ENCODE measurements at places on chromosomes 6 and 20.

- peak; percentile 66 for DNase-seq
Observed at GRCh38 chr6:31558631-31559500, 11.5 kb downstream of the NFKBIL1 start.

GRCh38 chr20:44702776-44703175 lies 12.4 kb upstream of the CCN5 start:
- DNase-seq, result no peak

DNA sequence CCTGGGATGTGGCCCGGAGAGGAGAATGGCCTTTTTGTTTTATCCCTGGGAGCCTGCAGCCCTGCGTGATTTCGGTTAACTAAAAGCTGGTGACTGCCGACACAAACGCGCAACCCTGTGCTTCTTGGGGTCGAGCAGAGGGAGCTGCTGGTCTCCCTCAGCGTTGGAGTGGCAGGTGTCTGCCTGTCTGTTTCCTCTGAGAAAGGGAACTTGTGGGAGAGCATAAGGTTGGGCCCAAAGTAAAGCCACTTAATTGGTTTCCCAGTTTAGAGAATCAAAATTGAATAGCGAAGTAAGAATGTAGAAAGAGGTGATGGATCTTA lies 500 bp downstream of the LTV1 start:
- DNase-seq, result no peak

DNA sequence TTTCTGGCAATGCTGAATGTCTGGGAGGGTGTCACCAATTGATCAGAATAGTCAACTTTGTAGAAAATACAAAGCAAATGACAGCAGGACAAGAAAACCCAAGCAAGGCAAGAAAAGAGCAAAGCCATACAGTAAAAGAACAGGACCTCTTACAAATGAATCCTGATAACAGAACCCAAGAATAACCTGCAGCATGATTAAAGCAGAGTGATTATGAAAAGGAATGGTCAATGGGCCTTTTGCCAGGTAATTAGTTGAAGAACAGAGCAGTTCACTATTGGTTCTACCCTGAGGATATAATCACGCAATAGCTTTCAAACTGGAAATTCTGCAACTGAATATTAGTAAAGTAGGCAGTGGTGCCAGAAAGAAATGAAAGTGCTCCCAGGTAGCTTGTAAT lies 319.8 kb downstream of the FRK start:
- no peak for DNase-seq

DNA sequence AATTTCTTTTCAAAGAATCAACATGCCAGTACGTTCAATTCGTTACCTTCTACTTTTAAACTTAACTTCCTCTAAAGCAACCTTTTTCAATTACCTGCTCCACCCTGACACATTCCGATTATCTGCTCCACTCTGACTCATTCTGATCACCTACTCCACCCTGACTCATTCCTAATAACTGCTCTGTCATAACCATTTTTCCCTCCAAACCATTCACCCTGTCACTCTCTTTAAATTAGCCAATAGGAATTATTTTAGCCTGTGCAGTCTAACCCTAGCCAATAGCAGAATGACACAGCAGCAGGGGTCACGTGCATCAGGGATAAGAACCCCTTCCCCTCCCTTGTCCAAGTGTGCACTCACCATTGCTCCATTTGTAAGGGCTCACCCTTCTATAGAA lies 557.4 kb upstream of the EYS start:
- DNase-seq, result no peak

DNA sequence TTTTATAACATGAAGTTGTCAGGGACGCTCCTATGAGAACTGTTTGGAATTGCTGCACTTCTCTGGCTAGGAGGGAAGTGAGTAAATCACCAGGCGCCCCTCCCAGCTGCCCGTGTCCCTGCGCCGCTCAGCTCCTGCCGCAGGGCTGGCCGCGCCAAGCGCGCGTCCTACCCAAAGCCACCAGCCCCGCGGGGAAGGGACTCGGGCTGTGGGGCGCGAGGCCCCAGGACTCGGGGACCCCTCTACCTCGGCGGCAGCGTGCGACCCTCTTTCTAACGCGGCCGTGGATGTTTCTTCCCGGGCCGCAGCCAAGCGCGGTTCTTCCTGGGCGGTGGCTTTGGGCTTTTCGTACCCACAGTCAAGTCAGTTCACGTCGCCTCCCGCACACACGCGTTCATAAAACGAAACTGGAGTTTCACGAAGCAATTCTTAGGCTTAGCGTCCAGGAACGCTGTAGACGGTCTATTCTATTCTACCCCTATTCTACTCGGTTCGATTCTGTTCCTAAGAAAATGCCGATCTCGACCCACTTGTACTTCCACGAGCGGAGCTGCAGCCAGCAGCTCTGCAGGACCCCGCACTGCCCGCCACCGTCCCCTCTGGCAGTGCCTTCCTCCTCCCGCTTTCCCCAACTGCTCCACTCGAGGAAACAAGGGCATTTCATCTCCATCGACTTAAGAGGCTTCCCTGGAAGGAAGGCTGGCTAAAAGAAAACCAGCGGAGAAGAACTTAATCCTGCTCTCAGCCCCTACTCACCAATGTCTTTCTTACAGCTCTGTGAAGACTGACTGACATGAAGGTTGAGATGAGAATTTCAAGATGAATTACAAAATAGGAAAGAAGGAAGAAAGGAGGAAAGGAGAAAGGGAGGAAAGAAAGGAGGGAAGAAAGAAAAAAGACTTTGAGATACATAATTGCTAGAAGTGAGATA lies 15.4 kb downstream of the FOXC1 start:
- no peak for DNase-seq

GRCh38 chr6:54135665-54136369 lies 24.6 kb downstream of the MLIP start:
- no peak for DNase-seq

DNA sequence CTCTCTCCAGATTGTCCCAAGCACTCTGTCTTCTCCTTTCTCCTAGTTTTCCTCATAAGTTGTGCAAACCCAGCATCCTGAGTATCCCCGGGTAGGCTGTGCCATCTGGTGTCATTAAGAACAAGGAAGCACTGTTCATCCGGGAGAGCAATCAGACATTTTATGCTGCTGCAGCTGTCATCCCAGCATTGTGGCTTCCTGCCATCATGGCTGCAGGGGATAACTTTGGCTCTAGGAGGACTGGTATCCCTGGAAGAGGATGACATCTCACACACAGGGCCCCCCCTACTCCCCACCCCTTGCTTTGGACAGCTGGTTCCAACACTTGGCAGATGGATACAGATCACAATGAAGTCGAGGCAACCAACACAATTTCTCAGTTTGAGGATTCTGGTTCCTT lies 1195.1 kb upstream of the MAP3K7 start:
- no peak for DNase-seq

- DNase-seq, result no peak
Observed at GRCh38 chr20:23050076-23050838, 785 bp upstream of the THBD start.

- no peak for DNase-seq
Observed at GRCh38 chr6:89566930-89567629, 71.5 kb downstream of the LYRM2 start.

DNA sequence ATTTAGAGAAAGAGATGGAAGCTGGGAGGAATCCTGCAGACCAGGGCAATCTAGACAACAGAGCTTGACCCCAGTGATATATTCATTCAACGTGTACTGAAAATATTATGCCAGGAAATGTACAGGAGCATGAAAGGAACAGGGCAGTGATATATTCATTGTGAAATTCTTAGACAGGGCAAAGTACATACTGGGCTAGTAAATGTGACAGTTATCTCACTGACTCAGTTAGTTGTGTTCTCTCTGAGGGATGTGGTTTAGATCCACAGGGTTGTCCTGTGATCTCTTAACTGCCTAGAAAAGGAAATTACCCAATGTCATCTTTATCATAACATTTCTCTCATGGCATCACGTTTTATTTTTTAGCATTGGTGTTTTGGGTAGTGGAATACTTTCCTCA lies 891.3 kb downstream of the EYS start:
- DNase-seq, result no peak

DNA sequence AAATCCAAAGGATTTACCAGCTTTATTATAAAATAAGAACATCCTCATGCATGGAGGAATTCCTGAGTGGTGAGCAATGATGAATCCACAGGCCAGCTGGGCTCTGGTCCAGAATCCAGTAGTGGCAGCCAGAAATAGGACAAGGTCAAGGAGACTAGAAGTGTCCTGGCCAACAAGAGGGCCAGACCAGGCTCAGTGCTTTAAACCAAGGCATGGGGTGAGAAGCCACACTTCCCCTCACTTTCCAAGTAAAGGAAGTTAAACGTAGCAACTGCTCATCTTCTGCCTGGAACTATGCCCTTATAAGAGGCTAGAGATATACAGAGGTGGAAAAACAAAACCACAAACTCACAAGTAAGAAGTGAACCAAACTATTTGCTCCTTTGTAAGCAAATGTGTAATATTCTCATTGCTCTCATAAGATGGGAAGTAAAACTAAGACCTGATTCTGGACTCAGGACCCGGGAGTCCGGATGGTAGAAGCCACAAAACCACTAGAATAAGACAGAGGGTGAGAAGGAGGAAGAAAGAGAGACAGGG lies 253.2 kb downstream of the UST start:
- no peak for DNase-seq

DNA sequence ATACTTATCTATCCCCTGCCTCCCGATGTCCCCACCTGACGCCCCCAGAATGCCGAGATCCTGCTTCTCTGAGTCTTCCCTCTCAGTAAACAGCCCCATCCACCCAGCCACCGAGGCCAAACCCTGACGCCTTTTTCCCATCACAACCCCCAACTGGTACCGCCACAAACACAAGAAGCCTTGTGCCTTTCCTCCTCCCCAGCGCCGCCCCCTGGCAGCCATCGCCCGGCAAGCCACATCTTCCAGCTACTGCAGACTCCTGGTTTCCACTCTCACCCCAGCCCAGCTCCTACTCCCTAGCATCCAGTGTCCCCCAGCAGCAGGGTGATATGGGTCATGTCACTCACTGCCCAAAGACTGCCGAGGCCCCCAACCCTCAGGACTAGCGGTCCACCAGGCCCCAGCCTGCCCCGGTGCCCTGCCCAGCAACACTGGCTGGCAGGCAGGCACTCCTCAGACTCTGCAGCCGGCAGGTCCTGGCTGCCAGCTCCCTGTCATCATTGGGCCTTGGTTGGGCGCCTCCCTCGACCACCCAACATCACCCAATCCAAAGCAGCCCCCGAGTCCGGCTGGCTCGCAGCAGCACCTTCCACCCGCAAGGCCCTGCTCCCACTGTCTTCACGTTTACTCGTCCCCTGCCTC lies 11.2 kb downstream of the TCFL5 start:
- no peak for DNase-seq

DNA sequence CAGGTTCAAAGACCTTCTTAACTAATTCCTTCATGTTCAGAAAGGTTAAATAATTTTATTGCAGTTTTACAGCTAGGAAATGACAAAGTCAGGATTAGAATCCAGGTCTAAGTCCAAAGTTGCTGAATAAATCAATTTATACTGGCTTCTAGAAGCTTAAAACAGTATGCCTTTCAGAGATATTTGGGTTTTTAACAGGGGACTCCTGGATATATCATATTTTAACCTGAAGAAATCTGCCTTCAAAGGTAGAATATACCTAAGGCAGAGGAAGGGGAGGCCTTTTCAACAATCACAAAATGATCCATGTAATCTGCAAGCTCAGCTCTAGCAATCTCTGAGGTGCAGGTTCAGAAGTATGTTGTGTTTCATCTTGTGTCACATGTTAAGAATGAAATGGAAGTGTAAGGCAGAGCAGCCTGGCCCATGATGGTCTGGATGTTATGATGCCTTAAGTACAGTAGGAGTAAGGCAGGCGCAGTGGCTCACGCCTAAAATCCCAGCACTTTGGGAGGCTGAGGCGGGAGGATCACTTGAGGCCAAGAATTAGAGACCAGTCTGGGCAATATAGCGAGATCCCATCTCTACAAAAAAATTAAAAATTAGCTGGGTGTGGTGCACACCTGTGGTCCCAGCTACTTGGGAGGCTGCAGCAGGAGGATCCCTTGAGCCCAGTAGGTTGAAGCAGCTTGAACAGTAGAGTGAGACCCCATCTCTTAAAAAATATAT lies 123.9 kb downstream of the SOBP start:
- DNase-seq, result no peak

DNA sequence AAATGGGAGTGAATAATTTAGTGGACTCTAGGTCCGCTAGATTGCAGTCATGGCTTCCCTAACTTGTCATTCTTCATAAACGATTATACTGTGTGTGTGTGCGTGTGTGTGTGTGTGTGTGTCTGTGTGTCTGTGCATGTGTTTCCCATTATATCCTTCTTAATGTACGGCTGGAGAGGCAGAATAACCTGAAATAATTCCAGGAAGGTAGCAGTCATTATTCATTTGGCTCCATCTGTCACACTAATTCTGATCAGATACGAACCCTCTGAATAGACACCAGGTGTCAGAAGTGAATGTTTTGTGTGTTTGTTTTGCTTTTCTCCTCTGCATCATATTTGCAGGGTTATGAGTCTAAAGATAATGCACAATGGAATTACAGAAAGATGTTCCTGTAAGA lies 372.9 kb downstream of the DOK5 start:
- no peak for DNase-seq

GRCh38 chr6:169846286-169847056 lies 95.0 kb downstream of the ERMARD start:
- DNase-seq, result no peak

DNA sequence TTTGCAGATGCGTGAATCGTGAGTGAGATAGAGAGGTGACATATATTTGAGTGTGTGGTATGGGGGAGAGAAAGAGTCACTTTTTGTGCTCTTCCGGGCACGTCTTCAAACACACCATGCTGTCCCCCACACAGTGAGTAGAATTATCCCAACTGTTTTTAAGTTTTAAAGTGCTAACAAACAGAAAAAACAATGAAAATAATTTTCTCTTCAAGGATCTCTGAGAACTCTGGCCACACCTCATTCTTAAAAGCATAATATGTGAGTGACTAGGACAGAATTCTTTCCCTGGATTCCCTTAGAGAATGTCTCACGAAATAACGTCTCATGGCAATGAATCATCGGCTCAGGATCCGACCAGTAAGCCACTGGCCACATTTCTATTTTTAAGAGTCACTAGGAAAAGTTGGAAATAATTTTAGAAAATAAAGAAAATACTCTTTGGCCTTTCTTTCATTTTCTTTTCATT lies 235.7 kb upstream of the ZNF217 start:
- no peak for DNase-seq

- no peak for DNase-seq
Observed at GRCh38 chr6:84762220-84763002, 2.0 kb downstream of the TBX18 start.

DNA sequence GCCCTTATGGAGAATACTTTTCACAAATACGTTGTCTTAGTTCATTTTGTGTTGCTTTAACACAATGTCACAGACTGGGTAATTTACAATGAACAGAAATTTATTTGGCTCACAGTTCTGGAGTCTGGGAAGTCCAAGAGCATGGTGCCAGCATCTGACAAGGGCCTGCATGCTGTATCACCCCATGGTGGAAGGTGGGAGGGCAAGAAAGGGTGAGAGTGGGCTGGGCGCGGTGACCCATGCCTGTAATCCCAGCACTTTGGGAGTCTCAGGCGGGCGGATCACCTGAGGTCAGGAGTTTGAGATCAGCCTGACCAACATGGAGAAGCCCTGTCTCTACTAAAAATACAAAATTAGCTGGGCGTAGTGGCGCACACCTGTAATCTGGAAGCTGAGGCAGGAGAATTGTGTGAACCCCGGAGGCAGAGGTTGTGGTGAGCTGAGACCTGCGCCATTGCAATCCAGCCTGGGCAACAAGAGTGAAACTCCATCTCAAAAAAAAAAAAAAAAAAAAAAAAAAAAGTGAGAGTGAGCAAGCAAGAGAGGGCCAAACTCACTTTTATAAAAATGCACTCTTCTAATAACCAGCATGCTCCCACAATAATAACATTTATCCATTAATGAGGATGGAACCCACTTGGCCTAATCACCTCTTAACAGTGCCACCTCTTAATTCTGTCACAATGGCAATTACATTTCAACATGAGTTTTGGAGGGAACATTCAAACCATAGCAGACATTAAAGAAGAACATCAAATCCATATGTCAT lies 36.1 kb downstream of the NCOA7 start:
- no peak for DNase-seq
